NCI-H2107 (cell line): ENCODE measurements at places on chromosomes 3 and 15.

DNA sequence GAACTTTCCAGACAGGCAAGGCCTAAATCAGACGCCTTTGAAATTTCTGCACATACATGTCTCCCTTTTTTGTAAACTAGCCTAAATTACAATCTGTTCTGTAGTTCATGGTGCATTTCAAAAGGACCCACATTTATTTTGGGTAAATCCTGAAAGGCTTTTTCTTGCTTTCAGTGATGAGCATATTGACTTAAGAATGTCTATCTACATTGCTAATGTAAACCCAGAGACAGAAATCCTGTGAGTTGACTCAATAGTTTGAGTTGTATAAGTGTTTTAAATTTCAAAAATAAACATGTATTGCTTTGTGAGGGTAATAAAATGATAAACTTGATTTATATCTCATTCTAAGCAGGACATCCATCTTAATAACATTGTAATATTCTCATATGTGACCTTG, 977.0 kb upstream of the NR2F2 start:
- DNase-seq: no peak

GRCh38 chr15:31845791-31846190, 184.5 kb upstream of the CHRNA7 start:
- DNase-seq: no peak

DNA sequence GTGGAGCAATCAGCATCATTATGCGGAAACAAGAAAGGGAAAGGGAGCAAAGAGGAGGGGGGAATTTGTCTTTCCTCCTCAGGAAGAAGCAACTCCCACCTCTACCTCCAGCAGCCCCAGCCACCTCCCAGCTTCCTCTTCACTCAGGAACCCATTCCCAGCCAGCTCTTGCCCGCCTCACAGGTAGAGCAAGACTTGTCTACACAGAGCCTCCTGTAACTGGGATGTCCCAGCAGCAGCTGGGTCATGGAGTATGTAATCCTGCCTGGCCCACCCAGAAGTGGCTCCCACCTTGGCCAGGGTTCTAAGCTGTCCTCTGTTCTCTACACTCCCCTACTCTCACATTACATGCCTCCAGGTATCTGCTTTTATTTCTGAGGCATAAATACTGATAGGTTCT, 14.0 kb downstream of the IGDCC3 start:
- no peak for DNase-seq

- DNase-seq: no peak
Measured at GRCh38 chr3:175046601-175047000, 187.5 kb downstream of the NAALADL2 start.

- no peak for DNase-seq
Measured at GRCh38 chr15:83671603-83672002, 17.7 kb downstream of the ADAMTSL3 start.

GRCh38 chr3:16496008-16496407, 17.5 kb downstream of the RFTN1 start:
- DNase-seq: no peak

- no peak for DNase-seq
Measured at GRCh38 chr15:37107071-37107743, 6.9 kb upstream of the MEIS2 start.

- DNase-seq: no peak
Measured at GRCh38 chr15:31483053-31483985, 156.7 kb downstream of the KLF13 start.

DNA sequence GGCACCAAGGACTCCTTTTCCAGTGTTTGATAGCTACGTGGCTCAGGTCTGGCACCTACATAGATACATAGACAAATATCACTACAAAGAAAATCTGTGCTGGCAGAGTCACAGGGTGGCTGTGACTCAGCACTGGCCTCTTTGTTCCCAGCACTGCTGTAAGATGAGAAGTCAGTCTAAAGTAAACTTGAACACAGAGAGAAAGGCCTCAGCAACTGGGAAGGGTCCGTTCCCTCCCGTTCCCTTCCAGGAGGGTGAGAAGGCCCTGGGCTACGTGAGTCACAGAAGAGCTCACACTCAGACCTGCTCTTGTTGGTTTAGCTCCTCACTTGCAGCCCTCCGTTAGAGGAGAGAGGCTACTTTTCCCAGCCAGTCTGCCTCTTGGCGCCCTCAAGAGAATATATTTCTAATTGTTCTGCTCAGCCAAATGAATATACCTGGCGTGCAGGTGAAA, 23.1 kb downstream of the ANXA2 start:
- peak; percentile 48 for DNase-seq

DNA sequence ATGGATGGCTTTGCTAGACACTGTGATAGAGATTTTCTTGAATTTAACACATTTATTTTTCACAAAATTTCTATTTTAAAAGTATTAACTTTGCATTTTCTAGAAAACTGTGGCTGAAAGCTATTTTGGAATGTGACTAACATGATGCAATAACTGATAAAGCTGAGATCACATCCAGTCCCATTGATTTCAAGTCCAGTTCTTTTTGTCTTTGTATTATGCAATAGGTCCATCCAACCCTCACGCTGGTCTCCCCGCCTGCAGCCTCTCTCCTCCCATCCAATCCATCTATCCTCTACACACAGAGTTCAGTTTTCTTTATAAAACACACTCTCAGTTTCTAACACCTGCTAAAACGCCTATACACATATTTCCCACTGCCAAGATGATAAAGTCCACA, 178.8 kb downstream of the CNTN3 start:
- DNase-seq: no peak

DNA sequence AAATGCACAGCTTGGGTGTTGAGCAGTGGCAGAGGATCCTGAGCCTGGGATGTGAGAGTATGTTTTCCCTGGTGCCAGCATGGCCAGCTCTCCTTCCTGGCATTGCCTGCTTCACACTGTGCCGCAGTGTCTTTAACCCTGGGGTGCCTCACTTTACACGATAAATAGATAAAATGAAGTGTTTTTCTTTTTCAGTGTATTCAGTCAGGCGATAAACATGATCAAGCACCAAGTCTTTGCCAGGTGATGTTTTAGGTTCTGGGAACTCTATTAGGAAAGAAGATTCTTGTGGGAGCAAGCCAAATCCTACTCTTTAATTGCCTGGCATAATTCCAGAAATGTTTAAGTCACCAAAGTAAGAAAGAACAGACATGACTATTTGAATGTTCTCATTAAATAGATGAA, 14.0 kb downstream of the ABHD6 start:
- no peak for DNase-seq

- no peak for DNase-seq
Measured at GRCh38 chr3:46693038-46693891, at the start of gene ALS2CL. Gene ALS2CL (minus strand): TSS chr3:46693679. CDS start chr3:46689440, 4,239 bp downstream.

DNA sequence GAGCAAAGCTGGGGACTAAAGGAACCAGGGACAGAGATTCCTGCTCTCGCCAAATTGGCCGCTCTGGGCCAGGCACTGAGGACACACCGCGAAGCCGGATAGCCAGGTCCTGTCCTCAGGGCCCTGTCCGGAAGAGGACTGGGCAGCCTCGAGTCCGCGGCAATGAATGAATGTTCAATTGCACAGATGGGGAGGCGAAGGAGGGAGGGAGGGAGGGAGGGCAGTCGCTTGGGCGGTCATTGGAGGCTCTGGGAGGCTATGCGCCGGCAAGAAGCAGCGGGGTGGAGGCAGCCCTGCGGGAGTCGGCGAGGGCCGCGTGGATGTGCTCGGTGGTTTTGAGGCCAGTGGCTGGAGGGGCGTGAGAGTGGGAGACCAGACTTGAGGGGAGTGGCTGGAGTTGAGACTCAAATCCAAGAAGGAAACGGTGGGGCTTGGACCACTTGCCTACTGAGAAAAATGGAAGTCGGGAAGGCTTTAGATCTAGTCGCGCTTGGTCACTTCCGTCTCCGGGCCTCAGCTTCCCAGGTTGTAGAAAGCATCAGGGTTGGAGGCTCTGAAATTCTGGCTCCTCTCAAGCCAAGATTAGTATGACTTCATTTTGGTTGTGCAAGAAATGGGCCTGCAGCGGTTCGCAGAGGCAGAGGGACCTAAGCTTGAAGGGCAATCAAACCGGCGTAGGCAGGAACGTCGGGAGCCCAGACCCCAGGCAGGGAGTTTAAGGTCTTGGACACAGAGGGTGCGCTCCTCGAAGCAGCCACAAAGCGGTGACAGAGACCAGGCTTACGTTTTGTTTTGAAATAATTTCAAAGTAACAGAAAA, 21.1 kb upstream of the PLXND1 start:
- DNase-seq: peak; percentile 76

GRCh38 chr3:181103605-181104004, 114.1 kb upstream of the DNAJC19 start:
- no peak for DNase-seq

DNA sequence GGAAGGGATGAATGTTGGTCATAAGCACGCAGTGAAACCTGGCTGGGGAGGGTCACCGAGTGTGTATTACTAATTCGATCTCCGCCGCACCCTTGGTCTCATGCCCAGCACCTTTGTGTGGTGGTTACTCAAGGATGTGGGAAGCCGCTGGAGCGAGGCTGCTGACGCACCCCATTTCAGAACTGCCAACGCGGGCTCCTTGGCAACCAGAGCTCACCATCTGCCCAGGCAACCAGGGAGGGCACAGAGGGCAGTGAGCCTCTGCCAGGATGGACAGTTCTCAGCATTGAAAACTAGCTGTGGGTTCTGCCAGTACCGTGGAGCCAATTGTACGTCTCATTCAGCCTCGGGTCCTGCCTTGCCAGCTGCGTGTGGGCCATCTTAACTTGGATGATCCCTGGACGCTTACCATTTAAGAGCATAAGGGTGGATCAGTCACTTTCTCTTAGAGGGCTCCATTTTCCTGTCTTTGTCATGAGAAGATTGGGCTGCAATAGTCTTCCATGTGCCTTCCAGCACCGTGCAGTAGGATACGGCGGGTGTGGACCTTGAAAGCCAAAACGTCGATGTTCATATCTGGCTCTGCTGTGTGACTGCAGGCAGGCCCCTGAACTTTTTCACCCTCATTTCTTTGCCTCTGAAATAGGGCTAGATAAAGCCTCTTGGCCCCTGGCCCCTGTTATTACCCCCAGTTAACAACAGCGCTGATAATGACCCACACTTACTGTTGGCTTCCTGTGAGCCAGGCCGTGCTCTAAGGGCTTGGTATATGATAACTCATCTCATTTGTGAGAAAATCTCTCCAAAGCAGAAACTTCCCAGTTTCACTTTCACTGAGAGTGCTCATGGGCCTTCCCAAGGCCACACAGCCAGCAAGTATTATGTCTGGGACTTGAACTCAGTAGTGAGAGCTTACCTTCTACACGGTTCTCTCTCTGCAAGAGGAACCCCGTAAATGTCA, 238.8 kb downstream of the OPA1 start:
- peak; percentile 64 for DNase-seq

- no peak for DNase-seq
Measured at GRCh38 chr15:63379492-63380150, 2.0 kb downstream of the CA12 start.

- no peak for DNase-seq
Measured at GRCh38 chr3:150720444-150720843, 16.7 kb upstream of the ERICH6 start.

GRCh38 chr3:1908651-1909445, 189.8 kb upstream of the CNTN4 start:
- no peak for DNase-seq

GRCh38 chr3:173983343-173983742, 585.8 kb downstream of the NLGN1 start:
- no peak for DNase-seq

DNA sequence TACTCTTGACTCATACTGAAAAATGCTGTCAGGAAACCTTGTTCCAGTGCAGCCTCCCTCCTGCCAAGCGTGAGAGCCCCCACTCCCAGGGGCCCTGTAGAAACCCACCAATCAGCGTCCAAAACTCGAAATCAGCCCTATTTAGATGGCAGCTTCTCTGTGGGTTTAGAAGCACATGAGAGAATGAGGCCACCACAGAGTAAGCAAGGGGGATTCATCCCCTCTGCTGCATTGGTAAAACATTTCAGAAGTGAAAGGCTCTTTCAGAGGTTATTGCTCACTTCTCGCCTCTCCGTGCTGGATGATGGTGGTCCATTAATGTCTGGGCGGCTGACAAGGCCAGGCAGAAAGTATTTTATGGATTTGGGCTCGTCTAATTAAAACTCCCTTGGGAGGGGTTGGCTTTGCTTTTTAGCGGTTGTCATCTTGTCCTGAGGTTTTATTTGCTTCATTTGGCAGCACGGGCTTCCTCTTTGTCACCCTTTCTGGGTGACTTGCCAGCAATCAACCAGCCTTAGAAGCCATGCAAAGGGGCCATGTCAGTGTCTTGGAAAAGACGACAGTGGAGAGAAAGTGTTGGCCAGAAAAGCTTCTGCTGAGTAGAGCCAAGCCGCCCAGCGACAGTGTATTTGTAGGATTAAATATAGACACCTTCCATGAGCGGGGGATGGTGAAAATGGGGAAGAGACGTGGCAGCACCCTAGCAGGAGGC, 145.5 kb downstream of the ATP10A start:
- no peak for DNase-seq

GRCh38 chr15:82585072-82585471, 44.8 kb upstream of the RPS17 start:
- DNase-seq: no peak

DNA sequence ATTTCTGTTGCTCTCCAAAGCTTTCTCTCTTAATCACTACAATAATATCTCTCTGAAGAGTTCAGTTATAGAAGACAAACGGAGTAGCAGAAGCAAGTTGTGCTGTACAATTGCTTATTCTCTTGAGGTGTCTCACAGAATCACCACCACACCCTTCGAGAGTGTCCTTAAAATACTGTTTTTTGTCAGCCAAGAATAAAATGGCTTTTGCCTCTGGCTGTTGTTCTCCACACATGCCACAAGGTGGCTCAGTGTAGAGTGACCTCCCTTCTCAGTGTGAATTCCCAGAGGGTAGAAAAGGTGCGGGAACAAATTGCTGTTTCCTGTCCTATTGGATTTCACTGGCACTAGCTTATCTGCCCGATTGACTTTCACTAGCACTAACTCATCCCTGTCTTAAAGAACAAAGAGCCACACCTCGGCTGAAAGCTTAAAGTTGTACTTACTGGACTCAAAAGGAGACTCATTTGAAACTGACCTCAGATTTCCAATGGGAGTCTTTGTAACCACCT, 134.2 kb upstream of the SATB1 start:
- no peak for DNase-seq
